Ureter (tissue), 1 donor: ENCODE measurements at places on chromosomes 12 and 14. TPM values are rescaled to one million over a fixed set of nuclear protein-coding genes. Genes with fewer than 3 reads are reported as not detected.

- DNase-seq = no peak
These were observed 4.1 kb downstream of the CKB start for GRCh38 chr14:103518422-103519042.

DNA sequence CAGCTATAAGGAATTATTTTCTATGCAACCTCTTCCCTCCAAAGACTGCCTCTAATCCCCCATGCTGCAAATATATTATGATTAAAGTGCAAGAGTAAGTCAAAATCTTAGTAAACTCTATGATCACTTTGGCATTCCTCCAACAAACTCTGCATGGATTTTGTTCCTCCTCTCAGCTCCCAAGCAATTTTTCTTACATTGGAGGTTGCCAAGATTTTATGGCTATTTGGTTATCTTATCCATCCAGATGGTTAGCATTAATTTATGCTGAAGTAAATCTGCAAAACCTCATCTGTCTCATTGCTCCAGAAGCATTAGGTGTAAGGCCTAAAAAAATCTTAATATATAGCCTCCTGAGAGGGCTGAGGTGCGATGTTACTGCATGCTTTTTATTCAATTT is 228.1 kb downstream of the CHST11 start:
- no peak for DNase-seq

- DNase-seq = no peak
These were observed 4.5 kb upstream of the AQP2 start for GRCh38 chr12:49946086-49946485.

The TAC3 gene
- total RNA-seq = not detected

DNA sequence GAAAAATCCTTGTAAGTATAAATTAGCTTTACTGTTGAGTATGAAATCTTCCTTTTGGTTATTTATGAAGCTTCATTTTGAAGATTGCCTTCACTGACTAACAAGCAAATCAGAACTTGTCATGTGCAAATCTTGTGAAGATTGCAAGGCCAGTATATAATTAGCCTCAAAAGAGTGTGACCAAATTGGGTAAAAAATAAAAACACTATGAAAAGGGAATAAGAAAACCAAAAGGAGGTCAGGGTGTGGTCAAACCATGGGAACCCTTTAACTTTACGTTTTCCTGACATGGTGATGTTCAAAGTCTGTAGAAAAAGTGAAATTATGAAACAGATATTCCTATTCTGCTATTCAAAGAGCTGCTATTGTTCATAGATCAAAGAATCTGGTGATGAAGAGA is 230.3 kb downstream of the BCAT1 start:
- DNase-seq = no peak
